Activated CD8-positive, alpha-beta memory T cell treated with anti-CD3 and anti-CD28 coated beads for 1 hour (primary cell): ENCODE measurements at places on chromosomes 3 and 15.

DNA sequence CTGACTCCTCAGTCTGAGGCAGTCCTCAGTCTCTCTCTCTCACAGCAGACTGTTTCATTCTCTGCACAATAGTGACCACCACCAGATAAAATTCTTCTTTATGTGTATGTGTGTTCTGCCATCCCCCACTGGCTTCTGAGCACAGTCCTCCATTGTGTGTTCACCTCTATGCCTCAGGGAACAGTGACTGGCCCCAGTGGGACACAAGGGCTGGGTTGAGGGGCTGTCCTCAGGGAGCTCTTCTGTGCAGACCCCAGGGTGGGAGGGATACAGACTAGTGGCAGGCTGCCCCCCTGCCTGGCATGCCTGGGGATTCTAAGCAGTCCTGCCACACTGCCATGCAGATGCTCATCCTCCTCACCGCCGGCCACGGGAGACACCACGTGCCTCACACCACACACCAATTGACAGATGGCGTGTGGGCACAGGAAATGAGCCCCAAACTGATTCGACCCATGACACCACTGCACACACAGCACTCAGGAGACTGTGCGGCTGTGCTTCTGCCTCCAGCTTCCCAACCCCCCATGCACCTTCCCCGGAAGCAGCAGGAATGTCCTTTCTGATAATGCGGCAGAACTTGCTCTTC, 237.6 kb upstream of the CHRNA7 start:
- DNase-seq: no peak

GRCh38 chr3:148238421-148238821, 459.3 kb upstream of the AGTR1 start:
- DNase-seq: no peak

- DNase-seq: no peak
Measured at GRCh38 chr3:147218965-147219364, 187.4 kb downstream of the ZIC4 start.

DNA sequence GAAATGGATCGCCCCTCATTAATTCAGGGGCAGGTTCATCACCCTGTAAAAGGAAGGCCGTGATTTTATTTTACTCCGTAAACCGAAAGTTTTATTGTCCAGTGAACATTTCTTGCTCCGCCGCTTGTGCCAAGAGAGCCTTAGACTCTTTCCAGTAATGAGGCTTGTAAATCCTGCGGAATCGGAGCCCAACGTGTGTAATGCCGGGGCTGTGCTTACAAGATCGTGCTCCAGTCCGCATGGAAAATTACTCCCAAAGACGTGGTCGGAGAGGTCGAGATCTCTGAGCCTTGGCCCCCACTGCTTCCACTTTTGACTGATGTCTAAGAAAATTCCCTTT, 649 bp upstream of the PLOD2 start:
- DNase-seq: no peak

- DNase-seq: no peak
Measured at GRCh38 chr3:149512073-149512782, 37.7 kb downstream of the TM4SF4 start.

DNA sequence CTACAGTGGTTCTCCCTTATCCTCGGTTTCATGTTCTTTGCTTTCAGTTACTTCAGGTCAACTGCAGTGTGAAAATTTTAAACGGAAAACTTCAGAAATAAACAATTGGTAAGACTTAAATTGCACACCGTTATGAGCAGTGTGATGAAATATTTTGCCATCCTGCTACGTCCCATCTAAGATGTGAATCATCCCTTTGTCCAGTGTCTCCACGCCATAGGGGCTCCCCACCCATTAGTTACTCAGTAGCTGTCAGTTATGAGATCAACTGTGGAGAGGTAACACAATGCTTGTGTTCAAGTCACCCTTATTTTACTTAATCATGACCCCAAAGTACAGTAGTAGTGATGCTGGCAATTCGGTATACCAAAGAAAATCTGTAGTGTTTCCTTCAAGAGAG, 47.4 kb downstream of the TJP1 start:
- DNase-seq: no peak

- DNase-seq: no peak
Measured at GRCh38 chr3:127101411-127102187, 91.3 kb upstream of the PRR23E start.
